A549 treated with DMSO at 1 μM for 4 hours (cell line): ENCODE measurements at places on chromosomes 2 and 18. TPM values are rescaled to one million over a fixed set of nuclear protein-coding genes. Genes with fewer than 3 reads are reported as not detected.

The FOXD4L1 gene
- total RNA-seq = 0.31 to 0.87 TPM (median 0.33 TPM) in 5 replicates

The ATOH8 gene
- total RNA-seq = 3.6 to 7.1 TPM (median 4.5 TPM) in 5 replicates

The NR4A2 gene
- 2.4 to 5.6 TPM (median 3.1 TPM) in 5 replicates for total RNA-seq

The SCG2 gene
- total RNA-seq = 0.94 to 1.5 TPM (median 1.2 TPM) in 5 replicates

The ABHD1 gene
- total RNA-seq = 1.1 to 2.3 TPM (median 1.6 TPM) in 5 replicates

The AGXT gene
- total RNA-seq = not detected in 5 replicates
